ENCODE measurements at places on chromosomes 4 and X.

GRCh38 chr4:17195461-17196275, 297.2 kb upstream of the LDB2 start:
- DNase-seq = no peak

- no peak for DNase-seq
Observed at GRCh38 chr4:100075486-100076270, 114.6 kb downstream of the DDIT4L start.

GRCh38 chr4:26464420-26465095, 25.7 kb downstream of the CCKAR start:
- no peak for DNase-seq

GRCh38 chr4:8615921-8616787, 23.6 kb downstream of the CPZ start:
- no peak for DNase-seq

DNA sequence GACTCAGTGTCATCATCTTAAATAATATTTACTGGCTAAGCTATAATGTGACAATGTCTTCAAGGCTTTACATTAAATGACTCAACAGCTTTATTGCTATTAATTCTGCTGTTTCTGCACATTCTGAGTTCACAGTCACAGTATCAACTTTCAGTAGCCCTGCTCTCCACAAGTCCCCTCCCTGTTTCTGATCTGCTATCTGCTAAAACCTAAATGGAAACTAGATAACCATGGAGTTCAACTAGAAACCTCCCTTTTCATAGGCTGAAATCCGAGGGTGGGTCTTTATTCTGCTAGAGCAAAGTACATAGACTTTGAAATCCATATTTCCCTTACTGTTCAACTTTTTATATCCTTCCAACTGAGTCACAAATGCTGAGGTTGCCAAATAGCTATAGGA, 5.4 kb upstream of the ACE2 start:
- no peak for DNase-seq

GRCh38 chrX:66049056-66049455, 9.2 kb upstream of the VSIG4 start:
- DNase-seq = no peak

DNA sequence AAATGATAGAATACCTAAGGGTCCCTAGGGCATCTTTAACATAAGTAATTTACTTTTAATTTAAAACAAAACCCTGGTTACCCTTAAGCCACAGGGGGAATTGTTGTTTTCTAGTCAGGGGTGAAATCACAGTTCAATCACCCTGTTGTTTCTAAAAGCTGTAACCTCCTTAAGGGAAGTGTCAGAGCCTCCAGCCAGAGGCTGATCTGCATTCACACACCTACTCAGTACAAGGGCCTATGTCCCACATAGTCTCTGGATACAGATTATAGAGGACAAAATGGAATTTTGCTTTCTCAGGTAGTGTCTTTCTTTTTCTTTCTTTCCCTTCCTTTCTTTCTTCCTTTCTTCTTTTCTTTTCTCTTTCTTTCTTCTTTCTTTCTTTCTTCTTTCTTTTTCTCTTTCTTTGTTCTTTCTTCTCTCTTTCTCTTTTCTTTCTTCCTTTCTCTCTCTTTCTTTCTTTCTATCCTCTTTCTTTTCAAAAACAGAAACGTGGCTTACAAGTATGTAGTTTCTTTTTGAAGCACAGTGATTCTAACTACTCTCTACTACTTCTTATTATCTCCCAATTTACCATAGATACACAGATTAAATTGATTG, 31.1 kb upstream of the BMPR1B start:
- no peak for DNase-seq

- no peak for DNase-seq
Observed at GRCh38 chr4:64718091-64718490, 308.8 kb upstream of the TECRL start.

GRCh38 chrX:110401135-110401534, 42.5 kb downstream of the RTL9 start:
- DNase-seq = no peak

DNA sequence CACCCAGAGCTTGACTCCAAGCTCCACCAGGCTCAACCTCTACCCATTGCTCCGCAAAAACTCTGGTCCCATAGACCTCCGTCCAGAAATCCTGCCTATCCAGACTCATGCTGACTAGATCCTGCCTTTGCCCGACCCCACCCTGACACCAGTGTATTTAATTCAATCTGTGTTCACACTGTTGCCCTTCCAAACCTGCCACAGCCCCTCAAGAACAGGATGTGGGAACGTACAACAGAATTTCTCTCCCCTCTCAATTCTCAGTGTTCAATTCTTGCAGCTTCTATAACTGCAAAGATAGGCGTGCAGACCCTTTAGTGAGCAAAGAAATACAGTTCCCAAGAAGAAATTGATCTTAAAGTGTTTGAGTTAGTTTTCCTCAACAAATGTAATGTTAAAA, 154.2 kb upstream of the FRG1 start:
- DNase-seq = no peak

DNA sequence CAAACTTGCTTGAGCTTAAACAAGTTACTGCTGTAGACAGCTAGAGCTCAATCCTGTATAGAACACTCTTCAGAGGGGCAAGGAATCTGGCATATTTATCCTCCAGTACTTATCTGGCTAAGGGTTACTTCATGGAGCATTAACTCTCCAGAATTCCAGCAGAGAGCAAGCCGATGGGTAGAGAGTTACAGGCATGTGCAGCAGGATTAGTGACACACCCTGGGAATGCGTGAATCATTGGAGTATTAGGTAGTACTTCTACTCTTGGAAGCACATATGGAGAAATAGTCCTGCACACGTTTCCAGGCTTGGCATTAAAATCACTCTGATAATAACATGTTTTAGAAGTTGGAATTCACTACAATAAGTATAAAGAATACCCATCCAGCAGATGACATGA, 35.4 kb downstream of the GRXCR1 start:
- DNase-seq = no peak

GRCh38 chrX:41982953-41983352, 59.6 kb upstream of the CASK start:
- no peak for DNase-seq

DNA sequence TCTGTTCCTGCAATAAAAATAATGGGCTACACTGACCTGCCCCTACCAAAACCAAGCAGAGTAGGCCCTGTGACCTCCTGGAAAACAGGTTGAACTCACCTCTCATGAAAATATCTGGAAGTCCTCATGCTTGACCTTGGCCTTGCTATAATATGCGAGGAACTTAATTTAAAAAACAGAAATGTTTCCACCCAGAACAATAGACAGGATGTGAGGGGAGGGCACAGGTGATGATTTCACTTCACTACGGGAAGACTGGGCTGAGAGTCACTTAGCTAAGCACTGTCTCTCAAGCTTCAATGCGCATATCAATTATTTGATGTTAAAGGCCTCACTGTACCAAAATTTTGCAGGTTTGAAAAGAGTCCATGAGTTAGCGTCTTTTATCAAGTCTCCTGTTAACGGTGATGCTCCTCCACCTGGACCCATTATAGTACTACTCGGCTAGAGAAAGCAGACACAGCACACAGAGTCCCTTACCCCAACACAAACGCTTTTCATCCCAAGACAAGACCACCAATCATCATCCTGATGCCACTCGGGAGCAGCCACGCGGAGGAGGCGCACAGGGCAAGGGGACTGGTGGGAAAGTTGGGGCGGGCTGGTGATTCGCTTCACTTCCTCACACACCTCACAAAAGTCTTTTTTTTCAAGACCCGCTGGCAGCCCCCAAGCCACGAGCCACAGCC, 25.9 kb downstream of the ZNF721 start:
- DNase-seq = no peak

GRCh38 chr4:67037504-67038227, 507.6 kb downstream of the CENPC start:
- DNase-seq = no peak

DNA sequence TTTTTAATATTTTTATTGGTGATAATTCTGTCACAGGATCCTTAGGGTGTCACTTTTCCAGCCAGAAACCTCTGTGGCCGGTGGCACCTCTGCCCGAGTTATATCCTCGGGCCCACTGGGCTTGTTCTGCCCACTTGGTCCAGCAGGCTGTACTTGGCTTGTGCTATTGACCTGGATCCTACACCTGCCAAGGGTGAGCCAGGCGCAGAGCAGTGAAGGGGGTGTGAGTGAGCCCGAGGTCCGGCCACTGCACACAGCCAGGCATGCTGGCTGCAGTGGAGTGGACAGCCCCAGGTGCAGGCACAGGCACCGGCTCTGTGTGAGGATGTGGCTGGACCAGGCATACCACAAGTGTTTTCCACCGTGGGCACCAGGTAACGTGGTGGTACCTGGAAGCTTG, 54.7 kb upstream of the NUDT6 start:
- no peak for DNase-seq

- DNase-seq = no peak
Observed at GRCh38 chrX:153588782-153589446, 10.0 kb downstream of the CCNQ start.

DNA sequence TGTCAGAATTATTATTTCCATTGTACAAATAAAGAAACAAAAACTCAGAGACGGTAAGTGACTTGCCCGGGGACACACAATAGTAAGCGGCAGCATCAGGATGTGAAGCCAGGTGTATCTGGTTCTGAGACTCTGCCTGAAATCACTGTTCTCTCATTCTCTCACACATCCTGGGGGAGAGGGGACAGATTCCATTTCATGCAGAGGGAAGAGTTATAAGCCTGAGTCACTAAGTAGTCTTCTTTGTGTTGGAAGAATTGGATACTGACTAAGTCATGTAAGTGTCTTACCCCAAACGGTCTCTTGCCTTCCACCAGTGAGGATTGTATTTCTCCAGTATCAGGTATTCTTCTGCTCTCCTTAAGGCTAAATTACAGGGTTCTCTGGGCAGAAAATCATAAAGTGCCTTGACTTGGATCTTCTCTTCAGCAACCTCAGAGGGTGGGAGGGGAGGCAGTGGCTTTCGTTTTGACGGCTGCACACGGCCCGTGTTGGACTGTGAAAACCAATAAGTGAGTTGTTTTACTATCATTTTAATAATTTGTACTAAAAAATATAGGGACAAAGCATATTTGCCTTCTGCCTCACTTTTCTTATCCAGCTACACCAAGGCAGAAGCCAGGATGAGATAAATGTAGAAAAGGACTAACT, 21.9 kb downstream of the TXK start:
- no peak for DNase-seq

- DNase-seq = no peak
Observed at GRCh38 chr4:86256086-86256485, 103.8 kb downstream of the MAPK10 start.

GRCh38 chrX:154855256-154855655, 20.8 kb upstream of the SMIM9 start:
- DNase-seq = no peak

DNA sequence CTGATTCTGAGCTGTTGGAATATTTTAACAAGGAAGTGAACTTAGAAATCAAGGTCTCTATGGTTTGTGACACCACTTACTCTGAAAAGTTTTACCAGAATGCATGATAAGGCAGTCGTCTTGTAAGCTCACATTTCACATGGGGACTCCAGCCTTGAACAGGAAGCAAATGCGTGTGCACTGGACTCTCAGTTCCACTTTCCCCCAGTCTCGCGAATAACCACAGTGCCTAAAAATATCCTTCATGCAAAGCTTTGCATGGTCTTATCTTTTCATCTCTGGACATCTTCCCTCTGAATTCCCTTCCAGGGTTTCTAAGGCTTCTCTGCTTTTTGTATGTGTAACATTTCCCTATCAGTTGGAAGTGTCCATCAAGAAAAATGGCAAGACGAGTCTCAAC, 581.8 kb downstream of the NLGN4X start:
- DNase-seq = no peak

GRCh38 chr4:76554630-76555029, 119.6 kb downstream of the SHROOM3 start:
- DNase-seq = no peak

DNA sequence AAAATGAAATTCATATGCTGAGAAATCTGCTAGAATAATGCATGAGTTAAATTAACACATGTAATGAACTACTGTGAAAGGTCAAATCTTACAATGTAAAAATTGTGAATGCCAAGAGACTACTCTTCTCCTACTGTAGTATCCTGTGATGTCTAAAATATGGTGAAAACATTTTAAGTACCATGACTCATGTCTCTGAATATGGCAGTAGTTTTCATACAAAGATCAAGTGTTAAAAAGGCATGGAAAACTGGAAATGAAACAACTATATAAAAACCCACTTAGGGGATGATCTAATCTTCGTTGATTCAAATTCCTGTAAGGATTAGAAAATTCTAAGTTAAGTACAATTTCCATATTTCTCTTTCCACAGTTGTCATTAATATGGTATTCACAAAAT, 221.3 kb downstream of the PPP3CA start:
- DNase-seq = no peak

- DNase-seq = no peak
Observed at GRCh38 chrX:69153060-69153730, 12.1 kb downstream of the PJA1 start.

- DNase-seq = no peak
Observed at GRCh38 chr4:47662975-47663374, 174.9 kb downstream of the CORIN start.

- no peak for DNase-seq
Observed at GRCh38 chrX:57906790-57907189, 3.5 kb downstream of the ZXDA start.

DNA sequence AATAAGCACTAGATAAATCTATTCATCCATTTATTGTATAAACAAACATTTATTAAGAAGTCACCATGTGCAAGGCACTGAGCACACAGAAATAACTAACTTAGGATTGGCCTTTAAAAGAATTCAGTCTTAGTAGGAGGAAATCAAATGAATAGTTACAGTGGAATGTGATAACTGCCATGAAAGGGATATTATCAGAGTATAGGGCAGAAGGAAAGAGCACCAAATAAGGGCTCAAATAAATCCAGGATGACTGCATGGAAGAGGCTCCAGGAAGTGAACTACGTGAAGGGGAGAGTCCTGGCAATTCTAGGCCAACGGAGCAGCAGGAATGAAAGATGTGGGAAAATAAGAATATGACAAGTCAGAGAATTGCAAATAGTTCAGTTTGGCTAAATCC, 406.0 kb downstream of the INPP4B start:
- no peak for DNase-seq

GRCh38 chr4:144954230-144954629, 143.8 kb downstream of the ANAPC10 start:
- DNase-seq = no peak

GRCh38 chrX:136825771-136826170, 45.0 kb upstream of the ARHGEF6 start:
- DNase-seq = no peak

DNA sequence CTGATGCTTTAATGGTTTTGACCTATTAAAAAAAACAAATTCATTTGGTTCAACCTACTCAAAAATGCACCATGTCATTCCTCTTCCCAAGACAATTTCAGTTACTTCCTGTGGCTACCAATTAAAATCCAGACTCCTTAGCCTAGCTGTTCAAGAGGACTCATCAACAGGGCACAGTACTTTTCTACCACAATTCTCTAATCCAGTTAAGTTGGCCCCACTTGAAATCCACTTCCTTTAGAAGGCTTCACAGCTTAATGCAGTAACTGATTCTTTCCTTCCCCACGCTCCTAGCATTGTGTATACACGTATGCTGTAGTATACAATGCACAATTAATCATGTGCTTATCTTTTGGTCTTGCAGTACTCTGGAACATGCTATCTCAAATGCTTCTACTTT, 129.8 kb downstream of the UGT8 start:
- no peak for DNase-seq
